Hematopoietic multipotent progenitor cell (in vitro differentiated cells): ENCODE measurements at places on chromosomes 5 and 9.

GRCh38 chr9:92968081-92968480 is 20.8 kb downstream of the FGD3 start:
- DNase-seq = no peak

DNA sequence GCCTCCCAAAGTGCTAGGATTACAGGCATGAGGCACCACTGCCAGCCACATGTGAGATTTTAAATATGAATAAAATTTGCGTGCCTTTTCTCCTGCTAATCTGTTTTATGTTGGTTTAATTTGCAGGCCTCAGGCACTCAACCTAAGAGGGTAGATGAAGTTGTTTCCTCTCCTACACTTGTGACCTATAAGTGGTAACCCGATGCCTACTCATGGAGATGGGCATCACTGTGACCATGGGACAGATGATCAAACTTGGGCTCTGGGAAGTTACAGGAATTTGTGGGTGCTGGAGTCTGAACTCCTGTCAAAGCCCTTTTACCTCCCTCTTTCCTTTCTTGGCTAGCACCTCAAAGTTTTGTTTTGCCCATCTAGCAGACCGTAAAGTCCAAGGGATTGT is 1.1 kb downstream of the SLC28A3 start:
- DNase-seq = no peak

- no peak for DNase-seq
Measured at GRCh38 chr9:88658311-88658822, 123.4 kb downstream of the NXNL2 start.

GRCh38 chr5:66151030-66151429 is 6.9 kb downstream of the SREK1 start:
- no peak for DNase-seq

DNA sequence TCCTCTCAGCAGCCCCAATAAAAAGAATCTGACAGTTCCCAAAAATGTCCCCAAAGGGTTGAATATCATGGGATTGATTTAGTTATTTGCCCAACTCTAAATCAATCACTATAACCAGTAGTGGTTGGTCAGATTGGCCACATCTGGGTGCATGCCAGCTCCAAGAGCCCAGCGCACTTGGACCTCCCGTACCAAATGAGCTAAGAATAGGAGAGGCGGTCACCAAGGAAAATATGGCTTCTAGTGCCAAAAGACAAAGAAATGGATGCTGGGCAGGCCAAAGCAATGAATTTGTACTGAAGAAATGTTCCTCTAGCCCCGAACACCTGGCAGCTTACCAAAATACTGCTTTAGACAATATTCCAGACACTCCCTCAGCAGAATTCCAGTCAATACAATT is 80.3 kb downstream of the RCL1 start:
- DNase-seq = no peak

GRCh38 chr5:78355561-78355960 is 4.9 kb upstream of the SCAMP1 start:
- no peak for DNase-seq

- DNase-seq = peak; percentile 52
Measured at GRCh38 chr5:149429839-149430721, 51.0 kb upstream of the IL17B start.

- no peak for DNase-seq
Measured at GRCh38 chr5:135141303-135142268, 107.6 kb upstream of the PITX1 start.

DNA sequence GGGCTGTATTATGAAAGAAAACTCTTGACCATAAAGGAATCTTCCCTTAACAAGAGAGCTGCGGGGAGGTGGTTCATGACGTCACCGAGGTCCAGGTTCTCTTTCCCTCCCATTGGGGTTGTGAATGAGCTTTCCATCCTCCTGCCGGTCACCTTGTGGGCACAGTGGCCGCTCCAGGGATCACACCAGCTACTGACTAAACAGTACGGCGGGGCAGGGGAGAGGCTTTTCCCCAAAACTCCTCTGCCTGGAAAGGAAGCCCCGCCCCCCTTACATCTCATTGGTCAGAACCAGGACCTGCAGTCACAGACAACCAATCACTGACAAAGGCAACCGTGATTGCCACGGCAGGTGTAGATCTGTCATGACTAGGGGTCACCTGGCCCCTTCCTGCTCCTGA is 35.6 kb downstream of the ROR2 start:
- DNase-seq = no peak

DNA sequence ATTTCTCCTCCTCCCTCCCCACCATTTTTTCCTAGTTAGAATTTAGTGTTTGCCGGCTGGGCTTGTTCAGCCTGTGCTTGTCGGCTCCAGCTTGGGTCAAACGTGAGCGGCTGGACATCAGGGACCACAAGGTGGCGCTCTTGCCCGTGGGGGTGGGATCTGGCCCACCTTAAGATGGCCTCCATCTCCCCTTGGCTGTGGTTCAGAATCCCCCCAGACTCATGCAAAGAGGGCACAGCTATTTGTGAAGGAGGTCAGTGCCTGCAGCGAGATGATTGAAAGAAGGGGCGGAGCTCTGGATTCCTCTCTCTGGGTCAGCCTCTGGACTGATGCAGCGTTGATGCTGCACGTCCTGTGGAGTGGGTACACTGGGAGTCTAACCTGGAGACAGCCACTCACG is 283.3 kb upstream of the TUT7 start:
- no peak for DNase-seq

- DNase-seq = peak; percentile 95
Measured at GRCh38 chr9:136539427-136540421, 6.1 kb downstream of the NOTCH1 start.

DNA sequence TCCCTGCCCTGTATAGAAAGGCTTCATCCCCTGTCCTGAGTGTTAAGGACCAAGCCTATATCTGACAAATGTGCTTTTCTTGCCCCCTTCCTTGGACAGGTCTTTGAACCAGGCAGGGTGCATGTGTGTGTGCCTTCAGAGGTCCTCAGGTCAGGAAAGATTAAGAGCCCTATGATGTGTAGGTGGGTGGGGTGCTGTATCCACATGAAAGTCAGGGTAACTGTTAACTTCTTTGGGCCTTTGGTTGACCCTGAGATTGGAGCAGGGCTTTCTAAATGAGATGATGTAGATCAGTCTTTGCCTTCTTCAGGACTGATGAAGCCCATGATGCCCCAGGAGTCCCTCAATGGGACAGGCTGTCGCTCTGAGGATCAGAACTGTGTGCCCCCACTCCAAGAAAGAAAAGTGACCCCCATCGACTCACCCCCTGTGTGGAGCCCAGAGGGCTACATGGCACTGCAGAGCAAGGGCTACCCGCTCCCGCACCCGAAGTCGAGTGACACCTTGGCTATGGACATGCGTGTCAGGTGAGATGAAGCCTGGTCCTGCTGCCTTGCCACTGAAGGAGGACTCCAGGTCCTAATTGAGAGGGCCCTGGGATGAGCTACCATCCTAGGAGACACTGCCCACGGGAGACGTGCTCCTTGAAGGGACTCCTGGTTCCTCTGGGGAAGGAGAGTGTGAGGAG is 29.4 kb upstream of the POMT1 start:
- DNase-seq = no peak

DNA sequence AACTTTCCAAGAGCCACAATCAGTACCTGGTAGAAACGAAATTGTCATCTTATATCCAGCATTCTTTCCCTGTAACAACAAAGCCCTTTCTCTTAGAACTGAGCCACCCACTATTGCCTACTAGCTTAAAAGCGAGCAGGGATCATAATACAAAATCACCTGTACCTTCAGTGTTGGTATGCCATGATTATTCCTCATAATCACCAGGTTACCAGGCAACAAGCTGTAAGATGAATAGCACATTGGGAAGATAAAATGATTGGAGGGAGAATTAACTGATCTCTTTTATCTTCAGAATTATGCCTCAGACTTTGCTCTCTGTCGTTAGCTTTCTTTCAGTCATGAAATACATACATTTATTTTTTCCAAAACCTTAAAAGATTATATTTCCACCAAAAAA is 345.6 kb downstream of the PRELID2 start:
- DNase-seq = no peak

DNA sequence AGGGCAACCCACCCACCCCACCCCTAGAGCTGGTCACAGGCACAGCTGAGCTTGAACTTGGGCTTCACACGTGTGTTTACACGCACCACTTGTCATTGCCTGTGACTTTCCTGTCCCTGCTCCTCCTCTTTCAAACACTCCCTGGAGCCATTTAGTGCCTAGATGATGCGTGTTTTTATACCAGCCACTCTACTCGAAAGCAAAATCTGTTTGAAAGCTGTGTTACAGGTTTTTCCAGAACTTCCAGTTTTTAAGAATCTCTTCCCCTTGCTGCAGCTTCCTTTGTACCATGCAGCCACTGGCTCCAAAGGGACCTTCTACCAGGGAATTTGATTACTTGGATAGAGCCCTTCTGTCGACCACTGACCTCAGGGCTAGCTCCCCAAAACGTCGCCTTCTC is 78.8 kb upstream of the SPRY4 start:
- no peak for DNase-seq

DNA sequence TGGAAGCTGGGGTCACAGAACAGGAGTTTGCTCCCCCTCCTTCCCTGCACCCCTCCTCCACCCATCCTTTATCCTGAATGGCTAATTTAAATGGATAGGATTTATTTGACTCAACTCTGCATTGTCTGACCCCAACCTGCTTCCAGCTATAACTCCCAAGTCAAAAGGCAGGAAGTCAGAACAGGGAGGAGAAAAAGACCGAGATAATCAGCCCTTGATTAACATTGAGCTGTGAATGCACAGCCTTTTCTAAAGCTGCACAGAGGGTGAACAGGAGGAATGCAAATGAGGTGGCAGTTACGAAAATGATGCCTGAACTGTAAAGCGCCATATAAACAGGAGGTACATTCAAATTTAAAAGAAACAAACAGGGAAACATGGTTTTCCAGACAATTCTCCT is 152.8 kb downstream of the SPOCK1 start:
- DNase-seq = no peak

DNA sequence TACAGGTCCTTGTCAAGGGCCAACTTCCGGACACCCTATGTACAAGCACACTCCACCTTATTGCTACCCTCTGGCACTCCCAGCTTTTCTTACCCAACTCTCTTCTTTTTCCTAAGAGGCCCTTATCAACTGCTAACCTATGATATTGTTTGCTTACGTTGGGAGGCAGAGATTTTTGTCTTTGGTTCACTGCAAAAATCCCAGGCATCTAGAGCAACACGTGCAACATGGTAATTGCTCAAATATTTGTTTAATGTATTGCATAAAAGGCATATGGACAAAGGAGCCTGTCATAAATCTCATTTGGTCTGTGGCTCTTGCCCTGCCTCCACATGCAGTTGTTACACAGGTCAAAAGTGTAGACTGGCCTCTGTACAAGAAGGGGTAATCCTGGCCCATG is 35.8 kb upstream of the ATP10B start:
- DNase-seq = no peak

- DNase-seq = no peak
Measured at GRCh38 chr9:134993416-134993815, 75.7 kb upstream of the FCN1 start.

DNA sequence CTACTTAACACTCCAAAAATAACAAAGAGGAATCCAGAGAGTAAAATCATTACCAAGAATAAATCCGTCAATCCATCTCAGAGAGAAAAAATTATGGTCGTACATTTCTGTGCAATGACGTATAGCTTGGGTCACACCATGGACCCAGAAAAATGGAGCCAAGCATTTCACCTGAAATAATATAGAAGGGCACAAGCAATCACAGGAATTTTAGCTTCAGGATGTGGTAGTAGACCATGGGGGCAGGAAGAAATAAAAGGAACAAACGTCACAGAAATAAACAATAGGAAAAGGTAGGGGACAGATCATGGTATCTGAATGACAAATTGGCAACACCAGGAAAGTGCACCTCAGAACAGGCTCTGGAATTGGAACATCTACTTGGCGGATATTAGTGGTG is 231.0 kb downstream of the PLK2 start:
- no peak for DNase-seq
